ENCODE measurements at places on chromosomes 4 and X.

DNA sequence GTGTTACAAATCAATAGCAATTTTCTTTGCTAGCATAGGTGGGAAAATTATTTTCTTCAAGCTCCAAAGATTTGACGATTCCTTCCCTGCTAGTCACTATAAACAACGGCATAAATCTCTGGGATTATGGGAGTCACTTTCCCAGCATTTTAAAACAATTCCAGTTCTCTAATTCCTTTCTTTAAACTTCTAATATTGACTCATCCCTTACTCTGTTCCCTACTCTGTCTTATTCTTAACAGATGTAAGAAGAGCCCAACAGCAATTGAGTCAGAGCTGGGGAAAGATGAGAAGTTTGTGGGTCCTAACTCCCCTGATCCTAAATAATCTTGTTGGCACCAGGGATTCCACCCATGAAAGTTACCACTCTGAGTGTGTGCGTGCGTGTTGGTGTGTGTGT, 47.4 kb upstream of the IL21 start:
- no peak for DNase-seq

GRCh38 chr4:16860516-16860915, 37.9 kb downstream of the LDB2 start:
- DNase-seq: no peak

DNA sequence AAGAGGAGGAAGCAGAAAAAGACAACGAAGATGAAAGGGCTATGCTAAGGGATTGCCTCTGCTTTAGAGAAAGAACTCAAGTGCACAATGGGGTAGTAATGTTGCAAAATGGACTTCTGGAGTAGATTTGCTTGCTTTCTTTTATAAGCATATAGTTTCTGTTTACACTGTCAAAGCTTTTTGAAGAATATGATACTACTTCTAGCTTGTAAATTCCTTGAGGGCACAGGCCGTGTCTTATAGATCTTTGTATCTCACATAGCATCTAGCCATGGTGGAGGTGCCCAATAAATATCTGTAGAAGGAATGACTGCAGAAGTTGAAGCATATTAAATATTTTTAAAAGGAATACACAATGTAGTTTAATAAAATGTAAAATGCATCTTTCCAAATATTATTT, 147.8 kb upstream of the ZIC3 start:
- DNase-seq: no peak

DNA sequence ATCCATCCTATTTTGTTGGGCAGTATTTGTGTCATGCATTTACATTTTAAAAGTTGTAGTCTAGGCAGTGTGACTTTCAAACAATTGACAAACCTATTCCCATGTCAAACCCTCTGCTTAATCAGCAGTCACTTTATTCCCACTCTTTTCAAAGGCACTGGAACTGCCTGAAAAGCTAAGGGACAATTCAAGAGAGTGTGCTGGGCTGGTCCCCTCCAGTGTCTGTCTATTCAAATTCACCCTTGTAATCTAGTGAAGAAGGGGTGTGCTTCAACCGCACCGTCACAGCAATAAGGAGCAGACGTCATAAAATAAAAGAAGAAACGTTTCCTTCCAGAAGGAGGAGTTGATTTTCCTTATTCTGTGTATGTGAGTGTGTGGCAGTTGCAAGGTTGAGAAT, 197.0 kb upstream of the MAD2L1 start:
- DNase-seq: no peak

DNA sequence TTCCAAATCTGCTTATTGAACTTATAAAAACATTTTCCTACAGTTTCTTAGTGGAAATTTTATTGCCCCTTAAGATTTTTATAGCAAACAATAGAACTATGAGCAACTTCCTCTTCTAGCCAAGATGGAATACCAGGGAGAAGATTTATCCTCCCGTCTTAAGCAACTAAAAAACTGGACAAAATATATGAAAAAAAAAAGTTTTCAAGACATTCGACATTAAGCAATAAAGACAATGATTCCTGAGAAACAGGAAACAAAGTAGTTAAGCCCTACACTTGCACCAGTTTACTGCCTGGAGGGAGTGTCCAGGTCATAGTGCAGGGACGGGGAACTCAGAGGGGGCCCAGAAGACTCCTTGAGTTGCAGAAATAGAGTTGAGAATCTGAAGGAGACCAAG, 516.1 kb upstream of the DIPK2B start:
- no peak for DNase-seq

DNA sequence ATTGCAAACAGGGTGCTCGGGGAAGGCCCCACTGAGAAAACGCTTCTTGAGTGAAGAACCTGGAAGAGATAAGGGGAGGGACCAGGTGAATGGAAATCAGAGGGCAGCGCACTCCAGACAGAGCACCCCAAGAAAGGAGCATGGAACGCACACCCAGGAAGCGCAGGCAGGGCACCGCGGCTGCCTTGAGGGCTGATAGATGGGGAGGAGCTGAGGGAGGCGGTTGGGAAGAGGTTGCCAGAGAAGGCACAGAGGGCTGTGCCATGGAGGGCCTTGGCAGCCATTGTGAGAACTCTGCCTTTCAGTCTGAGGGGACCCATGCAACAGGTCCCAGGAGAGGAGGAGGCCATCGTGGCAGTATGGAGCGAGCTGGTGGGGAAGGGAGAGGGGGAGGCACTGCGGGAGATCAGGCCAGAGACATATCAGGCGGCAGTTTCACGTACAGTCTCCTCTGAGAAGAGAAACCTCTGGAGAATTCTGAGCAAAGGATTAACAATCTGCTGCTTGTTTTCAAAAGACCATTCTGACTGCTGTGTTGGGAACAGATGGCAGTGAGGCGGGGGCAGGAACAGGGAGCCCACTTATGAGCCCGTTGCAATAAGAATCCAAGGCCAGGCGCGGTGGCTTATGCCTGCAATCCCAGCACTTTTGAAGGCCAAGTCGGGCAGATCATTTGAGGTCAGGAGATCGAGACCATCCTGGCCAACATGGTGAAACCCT, 83.7 kb downstream of the PCYT1B start:
- DNase-seq: no peak

DNA sequence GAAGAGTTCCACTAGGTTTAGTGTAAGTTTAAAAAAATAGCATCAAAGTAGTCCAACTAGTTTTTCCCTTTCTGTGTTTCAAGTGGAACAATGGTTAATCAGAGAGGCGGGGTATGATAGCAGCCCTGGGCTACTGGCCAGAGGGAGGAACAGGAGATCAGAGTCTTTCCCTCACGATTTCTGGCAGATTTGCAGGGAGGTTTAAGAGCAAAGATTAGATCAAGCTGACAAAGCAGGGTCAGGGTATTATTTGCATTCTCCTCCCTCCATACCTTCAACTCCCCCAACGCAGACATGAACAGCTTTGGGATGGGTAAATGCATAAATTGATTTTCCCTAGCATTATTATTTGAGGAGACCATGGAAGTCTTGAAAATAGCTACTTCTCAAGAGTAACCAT, 277.6 kb upstream of the DIAPH2 start:
- DNase-seq: no peak

DNA sequence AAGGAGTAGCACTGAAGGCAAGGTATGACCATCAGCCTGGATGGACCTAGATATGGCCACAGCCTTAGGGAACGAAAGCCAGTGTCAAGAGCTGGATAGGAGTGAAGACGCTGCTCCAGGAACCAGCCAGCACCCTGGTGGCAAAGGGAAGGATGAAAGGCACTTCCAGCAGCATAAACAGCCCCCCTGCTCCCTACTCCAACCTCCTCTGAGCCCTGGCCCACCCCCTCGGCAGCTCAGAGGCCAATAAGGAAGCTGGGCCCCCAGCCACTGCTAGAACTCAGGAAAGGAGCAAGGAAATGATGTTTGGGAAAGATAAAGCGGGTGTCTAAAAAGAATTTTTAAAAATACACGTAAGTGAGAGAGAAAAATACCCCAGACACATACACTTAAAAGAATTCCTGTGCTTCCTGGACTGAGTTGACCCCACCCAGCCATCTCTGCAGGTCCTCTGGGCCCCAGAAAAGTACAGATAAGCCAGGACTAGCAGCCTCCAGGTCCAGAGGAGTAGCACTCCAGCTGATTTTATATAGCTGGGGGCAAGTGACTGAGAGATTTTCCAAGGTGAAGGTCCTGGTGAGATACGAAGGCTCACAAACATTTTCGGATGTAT, 170.4 kb downstream of the SHROOM4 start:
- DNase-seq: no peak

GRCh38 chrX:130378024-130378669, 7.3 kb downstream of the GPR119 start:
- no peak for DNase-seq

- no peak for DNase-seq
Measured at GRCh38 chr4:94410678-94411206, 41.0 kb upstream of the PDLIM5 start.

GRCh38 chr4:5970381-5971077, 47.7 kb downstream of the C4orf50 start:
- DNase-seq: no peak

- no peak for DNase-seq
Measured at GRCh38 chrX:120205816-120206753, 44.5 kb upstream of the ZBTB33 start.

- no peak for DNase-seq
Measured at GRCh38 chr4:74555231-74555630, 110.3 kb downstream of the AREG start.

DNA sequence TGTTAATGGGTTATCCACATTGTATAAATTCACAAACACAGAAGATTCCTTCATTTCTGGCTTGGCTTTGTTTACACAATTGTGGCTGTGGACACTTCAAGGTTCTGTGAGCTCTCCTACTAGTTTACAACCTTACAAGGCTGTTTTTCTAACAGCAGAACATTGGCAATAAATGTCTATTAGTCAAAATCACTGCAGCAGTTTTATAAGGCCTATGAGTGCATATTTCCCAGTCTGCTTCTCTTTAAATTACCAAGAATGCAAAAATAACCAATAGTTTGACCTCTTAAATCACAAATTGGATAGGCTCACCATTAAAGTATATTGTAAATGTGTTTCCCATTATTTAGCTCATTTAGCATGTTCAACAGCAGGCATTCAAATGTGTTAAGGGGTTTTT, 239.2 kb downstream of the DKK2 start:
- no peak for DNase-seq

GRCh38 chr4:60579335-60579734, 620.8 kb upstream of the ADGRL3 start:
- DNase-seq: no peak

- no peak for DNase-seq
Measured at GRCh38 chr4:44150091-44150576, 298.5 kb downstream of the KCTD8 start.

- DNase-seq: no peak
Measured at GRCh38 chr4:83724485-83725335, 188.8 kb downstream of the GPAT3 start.

GRCh38 chr4:127400731-127401346, 231.9 kb upstream of the INTU start:
- no peak for DNase-seq

DNA sequence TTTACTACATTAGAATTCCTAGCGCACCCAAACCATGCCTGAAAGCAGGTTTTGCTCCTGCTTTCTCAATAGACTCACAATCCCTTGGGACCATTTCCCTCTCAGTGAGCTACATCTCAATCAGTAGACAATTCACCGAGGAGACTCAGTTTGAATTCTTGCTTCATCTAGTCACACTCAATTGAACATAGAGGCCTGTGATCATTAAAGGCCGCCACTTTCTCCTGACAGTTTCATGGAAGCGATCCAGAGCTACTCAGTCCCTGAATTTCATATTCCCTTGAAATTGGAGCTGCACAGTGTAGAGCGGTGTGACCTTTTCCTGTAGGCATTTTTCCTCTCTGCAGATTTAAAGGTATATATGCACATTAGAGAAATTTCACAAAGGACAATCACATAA, 193.9 kb upstream of the SPOCK3 start:
- no peak for DNase-seq

- DNase-seq: peak; percentile 1
Measured at GRCh38 chr4:123477711-123478209, 81.2 kb downstream of the SPRY1 start.

- no peak for DNase-seq
Measured at GRCh38 chr4:57048590-57049304, 61.4 kb downstream of the IGFBP7 start.

DNA sequence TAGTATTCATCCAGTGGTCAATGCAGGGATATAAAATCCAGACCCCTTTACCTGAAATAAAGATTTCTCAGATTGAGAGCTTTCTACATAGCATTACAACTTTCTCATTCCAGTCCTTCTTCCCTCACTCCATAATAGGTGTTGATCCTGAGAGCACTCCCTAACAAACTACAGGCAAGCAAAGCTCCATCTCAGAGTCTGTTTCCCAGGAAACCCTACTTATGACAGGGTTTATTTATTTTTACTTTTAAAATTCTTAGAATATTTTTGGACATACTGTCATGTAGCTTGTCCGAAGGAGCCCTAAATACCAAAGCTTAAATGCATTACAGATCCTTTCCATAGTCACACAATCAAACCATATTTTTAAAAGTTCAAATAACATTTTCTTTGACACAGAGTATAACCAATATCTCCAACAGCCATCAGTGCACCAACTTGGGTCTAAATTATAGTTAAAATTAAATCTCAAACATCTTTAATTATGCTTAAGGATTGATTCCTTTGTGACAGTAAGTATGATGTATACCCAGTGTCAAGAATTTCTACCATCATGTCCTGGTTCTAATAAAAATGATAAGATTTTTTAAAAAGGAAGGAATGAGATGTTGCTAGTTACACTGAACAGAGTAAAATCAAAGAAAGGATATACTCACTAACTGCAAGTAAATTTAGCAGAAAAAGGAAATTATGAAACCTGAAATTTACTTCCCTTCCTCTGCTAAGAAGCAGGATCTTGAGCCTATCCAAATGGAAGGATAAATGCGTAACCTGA, 580.4 kb upstream of the ADGRL3 start:
- no peak for DNase-seq

GRCh38 chr4:88396681-88397080, 18.0 kb downstream of the HERC6 start:
- no peak for DNase-seq

DNA sequence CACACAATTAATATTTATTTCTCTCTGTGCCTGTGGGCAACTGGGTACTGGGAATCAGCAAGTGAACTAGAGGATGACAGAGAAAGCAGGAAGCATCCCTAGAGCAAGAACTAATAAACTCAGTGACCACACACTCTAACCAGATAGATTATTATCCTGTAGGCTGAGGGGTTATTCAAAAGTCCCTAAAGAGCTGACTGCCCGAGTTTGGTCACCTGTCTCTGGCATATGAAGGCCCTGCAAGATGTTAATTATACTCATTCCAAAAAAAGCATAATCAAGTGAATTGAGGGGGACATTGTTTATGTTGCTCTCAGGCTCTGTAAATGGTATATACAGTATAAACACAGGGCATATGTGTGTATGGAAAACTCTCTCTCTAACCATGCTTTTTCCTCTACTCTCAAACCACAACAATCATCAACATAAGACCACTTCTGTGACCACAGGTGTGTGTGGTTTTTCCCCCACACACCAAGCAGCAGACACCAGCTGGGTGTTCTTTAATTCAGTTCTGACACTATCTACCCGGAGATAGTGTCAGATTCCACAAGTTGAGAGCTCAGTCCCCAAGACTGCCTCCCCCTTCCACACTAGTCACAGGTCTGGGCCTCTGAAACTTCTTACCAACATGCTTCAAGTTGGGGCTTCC, 6.2 kb upstream of the HPSE start:
- no peak for DNase-seq

- no peak for DNase-seq
Measured at GRCh38 chr4:35516102-35516501, 728.2 kb downstream of the ARAP2 start.

- DNase-seq: no peak
Measured at GRCh38 chrX:618761-619450, 11.7 kb upstream of the SHOX start.

Data from stimulated activated CD4-positive, alpha-beta T cell treated with anti-CD3 and anti-CD28 coated beads, Interleukin-2, amount 100 ng/mL, for 4 hours (primary cell).